ENCODE measurements at places on chromosomes 2 and 18. TPM values are rescaled to one million over a fixed set of nuclear protein-coding genes. Genes with fewer than 3 reads are reported as not detected.

KCNF1 gene
- total RNA-seq: 0.16 TPM

LRP1B gene
- total RNA-seq: 3.9 TPM

STK39 gene
- 26.3 TPM for total RNA-seq

CDH19 gene
- 45.1 TPM for total RNA-seq

RAB27B gene
- total RNA-seq: 0.55 TPM

DNA sequence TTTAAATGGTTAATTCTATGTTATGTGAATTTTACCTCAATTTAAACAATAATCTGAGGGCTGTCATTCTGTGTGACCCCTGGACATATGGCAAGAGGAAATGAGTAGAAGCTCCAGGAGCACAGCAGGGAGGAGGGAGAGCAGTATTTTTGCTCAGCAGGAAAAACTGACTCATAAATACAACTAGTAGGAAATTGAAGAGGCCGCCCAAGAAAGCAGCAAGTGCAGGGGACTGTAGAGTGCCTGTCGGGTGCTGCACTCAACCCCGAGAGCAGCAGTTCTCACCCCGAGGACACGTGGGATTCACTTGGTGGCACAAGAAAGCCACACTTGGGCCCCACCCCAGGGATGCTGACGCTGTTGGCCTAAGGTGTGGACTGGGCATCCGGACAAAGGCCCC is 60.8 kb downstream of the NPAS2 start:
- H3K27ac ChIP-seq: no peak overlapping the region
- no peaks in the 10 kb centered on the region for H3K27me3 ChIP-seq
- no peak for DNase-seq

GRCh38 chr18:13381944-13382365 is 163.4 kb downstream of the LDLRAD4 start:
- H3K36me3 ChIP-seq: no peaks in the 10 kb centered on the region
- H3K27ac ChIP-seq: peak overlapping the region; percentile 66
- H3K27me3 ChIP-seq: no peaks in the 10 kb centered on the region

GRCh38 chr2:133801946-133802345 is 233.7 kb upstream of the NCKAP5 start:
- no peaks in the 10 kb centered on the region for H3K27me3 ChIP-seq
- no peaks in the 10 kb centered on the region for H3K4me1 ChIP-seq
- no peak for DNase-seq
- H3K36me3 ChIP-seq: no peaks in the 10 kb centered on the region
- no peak overlapping the region for H3K27ac ChIP-seq

GRCh38 chr2:230797515-230798495 is 66.9 kb upstream of the ITM2C start:
- H3K36me3 ChIP-seq: peaks cover 26% of the 10 kb centered on the region
- peaks cover 49% of the 10 kb centered on the region for H3K4me1 ChIP-seq
- no peak for DNase-seq
- H3K27me3 ChIP-seq: no peaks in the 10 kb centered on the region
- no peak overlapping the region for H3K4me3 ChIP-seq
- H3K27ac ChIP-seq: peak overlapping the region; percentile 28

GRCh38 chr2:12641441-12641840 is 75.3 kb upstream of the TRIB2 start:
- H3K4me3 ChIP-seq: no peak overlapping the region
- peaks cover 12% of the 10 kb centered on the region for H3K4me1 ChIP-seq
- H3K36me3 ChIP-seq: no peaks in the 10 kb centered on the region
- DNase-seq: no peak

Measured in sigmoid colon (tissue), 7 donors.